ENCODE measurements at places on chromosomes 3 and 15.

- no peak for DNase-seq
Measured at GRCh38 chr3:139564294-139564861, 24.8 kb upstream of the RBP1 start.

GRCh38 chr3:46671541-46672348 is 21.7 kb downstream of the ALS2CL start:
- DNase-seq = no peak

- no peak for DNase-seq
Measured at GRCh38 chr15:101029971-101030661, 111.0 kb downstream of the LRRK1 start.

DNA sequence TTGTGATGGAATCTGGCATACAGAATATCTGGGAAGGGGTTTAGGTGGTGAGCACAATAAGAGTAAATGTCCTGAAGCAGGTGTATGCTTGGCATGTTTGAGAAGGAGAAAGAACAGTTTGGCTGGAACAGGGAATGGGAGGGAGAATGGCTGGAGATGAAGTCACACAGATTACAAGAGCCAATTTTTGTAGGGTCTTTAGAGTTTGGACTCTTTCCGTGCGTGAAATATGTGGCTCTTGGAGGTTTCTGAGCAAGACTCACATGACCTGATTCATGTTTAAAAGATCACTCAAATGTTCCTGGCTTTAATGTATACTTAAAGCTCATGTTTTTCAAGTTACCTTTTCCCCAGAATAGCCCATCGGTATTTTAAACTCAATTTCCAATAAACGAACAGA is 32.8 kb downstream of the SPRED1 start:
- no peak for DNase-seq

All from stimulated activated CD8-positive, alpha-beta memory T cell treated with anti-CD3 and anti-CD28 coated beads, Interleukin-15, amount 100 ng/mL, for 48 hours (primary cell).